ENCODE measurements at places on chromosomes 12 and 14.
A peak's percentile ranks its signal among the peaks of the same experiment; 100 is the strongest.

- DNase-seq: peak; percentile 13
Measured at GRCh38 chr14:75372260-75372659, 55.6 kb upstream of the JDP2 start.

- DNase-seq: no peak
Measured at GRCh38 chr14:64191756-64192155, 102.4 kb downstream of the ESR2 start.

- peak; percentile 61 for DNase-seq
Measured at GRCh38 chr12:104649921-104650320, 193.2 kb downstream of the CHST11 start.

- no peak for DNase-seq
Measured at GRCh38 chr12:124302807-124303578, 8.1 kb downstream of the RFLNA start.

DNA sequence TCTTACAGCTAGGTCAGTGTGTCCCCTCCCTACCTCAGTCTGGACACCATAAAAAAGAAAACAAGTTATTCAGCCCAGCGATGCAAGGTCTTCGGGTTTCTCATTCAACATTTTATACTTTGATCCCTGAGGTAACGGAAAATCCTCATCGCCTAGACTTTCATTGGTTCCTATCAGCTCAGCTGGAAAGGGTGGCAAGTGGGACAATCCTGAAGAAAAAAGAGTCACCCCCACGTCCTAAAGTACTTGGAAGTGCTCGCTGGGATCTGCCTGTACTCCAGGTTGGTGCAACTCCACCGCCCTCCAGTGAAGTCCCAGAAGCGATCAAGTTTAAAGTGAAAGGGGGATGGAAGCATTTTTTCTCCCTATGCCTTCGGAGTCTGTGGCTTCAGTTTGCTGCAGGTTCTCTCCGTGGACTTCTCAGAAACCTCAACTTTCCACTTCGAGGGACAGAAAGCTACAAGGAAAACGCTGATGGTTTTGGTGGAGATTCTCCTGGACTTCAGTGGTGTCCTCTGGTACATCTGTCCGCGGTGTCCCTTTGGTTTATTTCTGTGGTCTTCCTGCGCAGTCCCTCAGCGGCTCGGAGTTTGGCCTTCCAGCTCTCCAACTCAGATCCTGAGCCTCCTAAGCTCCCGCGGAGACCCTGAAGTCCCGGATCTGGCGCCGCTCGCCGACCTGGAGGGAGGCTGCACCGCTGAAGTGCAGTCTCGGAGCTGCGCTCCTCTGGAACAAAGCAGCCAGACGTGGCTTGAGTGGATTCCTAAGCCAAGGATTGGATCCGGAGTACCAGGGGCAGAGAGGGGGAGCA is 1.8 kb upstream of the LRFN5 start:
- DNase-seq: no peak

- DNase-seq: no peak
Measured at GRCh38 chr12:58420503-58420902, 479.1 kb downstream of the ATP23 start.
